ENCODE measurements at places on chromosomes 11 and 22.

DNA sequence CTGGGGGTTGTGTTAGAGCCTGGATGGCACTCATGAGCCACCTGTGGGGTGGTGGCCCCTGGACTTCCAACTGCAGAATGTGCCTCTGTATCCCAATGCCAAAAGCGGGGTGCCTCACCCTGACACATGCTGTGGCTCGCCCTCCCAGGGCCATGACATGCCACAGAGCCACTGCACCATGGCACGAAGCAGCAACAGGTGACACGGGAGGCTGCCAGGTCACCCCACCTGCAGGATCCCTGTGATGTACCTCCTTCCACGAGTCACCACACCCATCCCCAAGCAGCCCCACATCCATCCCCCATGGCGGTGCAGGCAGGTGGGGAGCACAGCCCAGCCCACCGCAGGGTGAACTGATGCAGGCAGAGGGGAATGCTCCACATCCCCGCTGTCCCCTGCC lies 14.8 kb downstream of the NECTIN1 start:
- DNase-seq, result no peak

- no peak for DNase-seq
Observed at GRCh38 chr11:103109818-103110388, 677 bp downstream of the DYNC2H1 start.

- no peak for DNase-seq
Observed at GRCh38 chr11:8604078-8604723, 10.2 kb upstream of the STK33 start.

DNA sequence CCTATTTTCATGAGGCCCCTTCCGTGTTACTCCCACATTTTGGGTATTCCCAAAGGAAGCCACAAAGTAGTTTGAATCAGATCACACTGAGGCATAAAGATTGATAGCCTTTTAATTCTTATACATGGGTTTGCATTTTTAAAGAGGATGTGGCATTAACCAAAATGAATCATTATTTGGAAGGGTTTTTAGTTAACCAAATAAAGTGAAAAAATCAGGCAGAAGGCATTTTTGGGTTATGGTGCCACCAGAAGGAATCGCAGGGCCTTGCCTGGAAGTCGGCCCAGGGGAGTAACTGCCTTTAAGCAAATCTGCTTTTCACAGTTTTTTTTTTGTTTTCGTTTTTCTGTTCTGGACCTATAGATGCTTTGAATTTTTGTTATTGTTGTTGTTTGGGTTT lies 55.4 kb downstream of the HSD17B12 start:
- no peak for DNase-seq

- no peak for DNase-seq
Observed at GRCh38 chr22:47372111-47372581, 609.7 kb downstream of the TBC1D22A start.

- DNase-seq, result no peak
Observed at GRCh38 chr22:46607483-46608114, 12.6 kb upstream of the GRAMD4 start.

GRCh38 chr11:45880772-45881570 lies 4.5 kb upstream of the MAPK8IP1 start:
- DNase-seq, result no peak

Data from GM12864 (cell line).